ENCODE measurements at places on chromosomes 16 and 17. TPM values are rescaled to one million over a fixed set of nuclear protein-coding genes. Genes with fewer than 3 reads are reported as not detected.
A peak's percentile ranks its signal among the peaks of the same experiment; 100 is the strongest.

GRCh38 chr17:33667052-33667509 is 374.0 kb upstream of the ASIC2 start:
- DNase-seq = peak; percentile 2

DNA sequence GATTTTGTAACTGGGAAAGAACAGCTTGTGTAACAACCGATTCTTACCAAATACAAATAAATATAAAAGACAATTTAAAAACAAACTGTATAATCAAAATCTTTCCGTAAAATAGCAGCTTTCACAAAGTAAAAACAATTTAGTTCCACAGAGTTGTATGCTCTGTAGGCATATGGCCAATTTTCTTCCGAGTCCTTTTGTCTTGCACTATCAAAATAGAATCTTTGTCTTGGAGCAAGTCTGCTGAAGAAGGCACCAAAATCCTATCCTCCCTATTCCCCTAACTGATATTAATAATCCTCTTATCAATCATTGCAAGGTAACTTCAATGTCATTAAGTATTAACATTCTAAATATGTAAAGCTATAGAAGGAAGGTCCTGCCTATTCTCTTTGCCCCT is 7.6 kb downstream of the THUMPD1 start:
- DNase-seq = no peak

GRCh38 chr16:85395207-85395912 is 217.8 kb upstream of the GSE1 start:
- DNase-seq = no peak

DNA sequence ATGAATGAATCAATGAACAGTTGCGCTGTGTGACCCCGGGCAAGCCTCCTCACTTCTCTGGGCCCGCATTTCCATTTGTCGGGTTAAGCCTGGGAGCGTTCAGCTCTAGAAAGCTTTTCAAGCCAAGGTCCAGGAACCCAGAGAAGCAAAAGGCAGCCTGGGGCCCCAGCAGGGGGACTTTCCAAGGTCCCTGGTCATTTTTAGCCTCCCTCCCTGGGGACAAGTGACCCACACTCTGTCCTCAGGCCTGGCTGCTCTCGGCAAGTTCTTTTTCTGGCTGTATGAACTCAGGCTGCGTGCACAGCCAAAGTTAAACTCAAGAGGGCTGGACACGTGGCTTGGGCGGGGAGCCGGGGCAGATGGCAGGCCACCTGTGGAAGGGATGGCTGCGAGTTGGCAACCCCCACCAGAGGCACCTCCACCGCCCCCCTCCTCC is 41.4 kb upstream of the CIBAR2 start:
- DNase-seq = no peak

- DNase-seq = no peak
These were observed 15.0 kb upstream of the RGS9 start for GRCh38 chr17:65121916-65122806.

DNA sequence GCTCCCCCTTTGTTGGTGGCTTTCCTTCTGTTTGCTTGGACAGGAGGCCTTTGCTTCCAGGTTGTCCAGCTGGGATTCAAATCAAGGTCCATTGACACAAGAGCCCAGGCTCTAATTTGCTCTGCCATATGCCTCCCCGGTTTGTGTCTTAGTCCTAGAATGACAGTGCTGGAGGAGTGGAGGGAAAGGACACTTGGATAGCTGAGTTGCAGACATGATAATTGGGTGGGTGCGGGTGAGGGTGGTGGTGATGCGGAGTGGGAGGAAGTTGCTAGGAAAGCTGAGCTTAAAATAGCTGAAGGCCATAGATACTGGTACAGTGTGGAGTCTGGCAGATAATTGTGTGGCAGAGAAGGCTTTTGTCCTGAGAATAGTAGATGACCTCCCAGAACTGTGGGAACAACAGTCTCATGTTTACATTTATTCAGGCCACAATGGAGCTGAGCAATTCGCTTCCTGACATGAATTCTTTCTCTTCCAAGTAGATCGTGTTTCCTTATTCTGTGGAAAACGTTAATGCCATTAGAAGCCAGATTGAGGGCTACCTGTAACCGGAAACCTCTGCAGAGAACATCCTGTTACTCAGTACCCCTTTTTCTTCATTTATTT is 23.8 kb downstream of the SEC14L1 start:
- no peak for DNase-seq

DNA sequence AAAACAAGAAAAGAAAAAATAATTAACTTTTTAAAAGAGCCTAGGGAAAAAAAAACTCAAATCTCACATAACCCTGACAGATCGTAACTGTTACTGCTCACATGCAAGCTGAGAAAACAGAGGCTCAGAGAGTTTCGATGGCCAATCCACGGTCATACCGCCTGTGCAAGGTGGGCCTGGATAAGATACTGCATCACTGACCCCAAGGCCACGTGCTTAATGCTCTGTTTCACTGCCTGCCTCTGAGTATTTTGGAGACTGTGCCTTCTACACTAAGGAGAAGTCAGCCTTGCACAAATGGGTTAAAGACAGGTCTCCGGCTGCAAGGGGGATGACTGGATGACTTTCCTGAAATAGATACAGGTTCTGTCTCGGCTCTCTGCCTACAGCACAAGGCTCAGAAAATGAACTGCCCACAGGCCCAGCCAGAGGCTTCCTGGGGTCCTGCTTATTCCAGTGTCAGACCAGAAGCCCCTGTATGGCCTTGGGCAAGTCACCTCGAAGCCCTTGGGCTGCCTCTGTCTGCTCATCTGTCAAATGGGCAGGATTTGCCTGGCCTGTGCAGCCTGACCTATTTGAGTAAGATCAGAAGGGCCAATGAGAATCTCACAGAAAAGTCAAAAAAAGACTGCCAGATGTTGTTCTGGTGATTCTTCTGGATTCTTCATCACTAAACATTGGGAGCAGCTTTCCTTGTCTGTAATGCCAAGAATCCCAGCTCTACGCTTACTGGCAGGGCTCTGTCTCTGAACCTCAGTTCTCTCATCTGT is 25.8 kb downstream of the CNGB1 start:
- DNase-seq = no peak

- no peak for DNase-seq
These were observed 165.4 kb downstream of the COPRS start for GRCh38 chr17:31693433-31694220.

DNA sequence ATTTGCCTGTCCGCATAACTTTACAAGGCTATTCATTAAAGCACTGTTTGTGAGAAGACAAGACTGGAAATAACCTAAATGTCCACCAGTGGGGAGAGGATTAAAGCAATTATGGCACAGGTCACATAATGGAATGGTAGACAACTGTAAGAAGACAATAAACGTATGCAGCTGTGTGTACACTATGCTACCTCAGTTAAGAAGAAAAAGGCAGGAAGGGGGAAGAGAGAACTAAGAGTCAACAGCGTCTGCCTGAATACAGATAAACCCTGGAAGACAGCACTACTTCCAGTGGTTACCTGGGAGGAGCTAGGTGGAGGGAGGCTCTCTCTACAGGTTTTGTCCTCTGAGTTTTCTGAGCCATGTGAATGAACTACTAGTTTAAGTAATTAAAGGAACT is 15.3 kb downstream of the CREBBP start:
- DNase-seq = no peak

- no peak for DNase-seq
These were observed 719 bp downstream of the NGFR start for GRCh38 chr17:49495842-49496182.

GRCh38 chr16:14205666-14206065 is 134.5 kb downstream of the MRTFB start:
- no peak for DNase-seq

GRCh38 chr17:9875441-9875840 is 29.6 kb downstream of the RCVRN start:
- no peak for DNase-seq

DNA sequence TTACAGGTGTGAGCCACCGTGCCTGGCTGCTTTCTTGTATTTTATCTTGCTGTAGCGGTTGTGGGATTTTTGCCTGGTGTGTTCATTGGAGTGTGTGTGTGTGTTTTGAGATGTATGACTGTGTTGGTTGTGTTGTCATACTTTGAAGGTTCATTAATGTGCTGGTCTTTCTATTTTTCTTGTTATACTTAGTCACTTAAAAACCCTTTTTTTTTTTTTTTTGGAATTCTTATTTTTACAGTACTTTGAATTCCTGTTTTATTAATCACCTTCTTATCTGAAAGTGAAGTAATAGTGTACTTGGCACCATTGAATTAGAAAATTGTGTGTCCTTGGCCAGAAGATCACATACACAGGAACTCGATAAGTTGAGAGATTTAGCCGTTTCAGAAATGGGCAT is 30.2 kb downstream of the TENT4B start:
- no peak for DNase-seq

DNA sequence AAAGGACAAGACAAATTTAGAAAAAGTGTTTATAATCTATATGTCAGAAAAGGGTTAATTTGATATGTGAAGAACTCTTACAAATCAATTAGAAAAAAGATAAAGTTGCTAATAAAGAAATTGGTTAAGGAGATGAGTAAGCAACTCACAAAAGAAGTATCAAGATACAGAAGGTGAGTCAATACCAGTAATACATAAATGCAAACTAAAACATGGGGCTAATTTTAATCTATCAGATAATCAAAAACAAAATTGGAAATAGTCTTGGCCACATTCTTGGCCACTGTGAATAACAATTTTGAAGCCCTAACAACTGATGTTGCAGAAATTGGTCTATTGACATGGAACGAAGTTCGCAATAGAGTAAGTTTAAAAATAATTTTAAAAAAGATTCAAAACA is 6.8 kb downstream of the DHRS7C start:
- no peak for DNase-seq

Gene MMP28
- total RNA-seq = not detected

Gene PPP1R1B
- total RNA-seq = not detected

Gene IRF8
- total RNA-seq = 22.0 TPM

Gene CFAP97D1
- not detected for total RNA-seq

Gene PPP1R27
- total RNA-seq = not detected

Gene OR3A3
- total RNA-seq = not detected

Gene INTS2
- total RNA-seq = 26.4 TPM

Gene NOL3
- total RNA-seq = 2.3 TPM

Gene C16orf86
- total RNA-seq = 1.9 TPM

Gene PAQR4
- total RNA-seq = 38.7 TPM

Gene MC1R
- 1.9 TPM for total RNA-seq
